ENCODE measurements at places on chromosomes 2 and 18.

GRCh38 chr2:118044854-118045253 lies 31.0 kb upstream of the CCDC93 start:
- no peak for DNase-seq

DNA sequence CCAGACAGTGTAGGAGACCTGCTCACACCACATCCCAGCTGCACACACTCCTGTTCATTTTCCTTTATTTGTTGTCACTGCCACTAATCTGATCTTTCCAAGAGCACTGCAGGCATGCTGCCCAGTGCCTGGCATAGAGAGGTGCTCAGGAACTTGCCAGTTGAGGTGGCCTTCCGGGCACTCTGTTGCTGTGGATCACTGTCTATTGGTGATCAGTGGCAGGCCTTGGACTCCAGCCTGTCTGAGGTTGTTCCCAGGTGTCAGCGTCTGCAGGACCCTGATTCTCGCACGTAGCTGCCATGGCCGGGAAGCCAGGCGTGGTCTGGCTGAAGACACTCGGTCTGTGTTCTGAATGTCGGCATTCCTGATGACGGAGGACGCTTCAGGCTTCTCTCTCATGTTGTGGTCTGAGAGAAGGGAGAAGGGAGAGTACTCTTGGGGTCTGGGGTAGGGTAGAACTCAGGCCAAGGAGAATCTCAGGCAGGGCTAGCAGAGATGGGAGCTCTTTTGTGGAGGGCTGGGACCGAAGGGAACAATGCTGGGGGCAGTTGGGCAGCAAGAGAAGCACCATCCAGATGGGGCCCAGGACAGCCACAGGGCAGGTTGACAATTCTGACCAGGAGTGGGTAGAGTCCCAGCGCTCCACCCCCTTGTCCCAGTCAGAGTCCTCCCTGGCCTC lies 240.9 kb downstream of the MYCN start:
- DNase-seq = no peak

- DNase-seq = no peak
These were observed 1035.4 kb upstream of the ZEB2 start for GRCh38 chr2:145555360-145555759.

DNA sequence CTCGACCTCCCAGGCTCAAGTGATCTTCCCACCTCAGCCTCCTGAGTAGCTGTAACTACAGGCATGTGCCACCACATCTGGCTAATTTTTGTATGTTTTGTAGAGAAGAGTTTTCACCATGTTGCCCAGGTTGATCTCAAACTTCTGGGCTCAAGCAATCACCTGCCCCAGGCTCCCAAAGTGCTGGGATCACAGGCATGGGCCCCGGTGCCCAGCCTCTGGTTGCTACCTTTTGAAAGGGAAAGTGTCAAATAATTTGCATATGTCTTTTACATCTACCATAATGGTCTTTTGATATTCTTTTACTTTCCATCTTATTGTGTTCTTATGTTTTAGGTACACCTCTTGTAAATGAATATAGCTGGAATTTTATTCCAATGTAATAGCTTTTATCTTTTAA lies 263.1 kb upstream of the FN1 start:
- no peak for DNase-seq

Measured in NCI-H1105 (cell line).